ENCODE measurements at places on chromosomes 13 and 19.

DNA sequence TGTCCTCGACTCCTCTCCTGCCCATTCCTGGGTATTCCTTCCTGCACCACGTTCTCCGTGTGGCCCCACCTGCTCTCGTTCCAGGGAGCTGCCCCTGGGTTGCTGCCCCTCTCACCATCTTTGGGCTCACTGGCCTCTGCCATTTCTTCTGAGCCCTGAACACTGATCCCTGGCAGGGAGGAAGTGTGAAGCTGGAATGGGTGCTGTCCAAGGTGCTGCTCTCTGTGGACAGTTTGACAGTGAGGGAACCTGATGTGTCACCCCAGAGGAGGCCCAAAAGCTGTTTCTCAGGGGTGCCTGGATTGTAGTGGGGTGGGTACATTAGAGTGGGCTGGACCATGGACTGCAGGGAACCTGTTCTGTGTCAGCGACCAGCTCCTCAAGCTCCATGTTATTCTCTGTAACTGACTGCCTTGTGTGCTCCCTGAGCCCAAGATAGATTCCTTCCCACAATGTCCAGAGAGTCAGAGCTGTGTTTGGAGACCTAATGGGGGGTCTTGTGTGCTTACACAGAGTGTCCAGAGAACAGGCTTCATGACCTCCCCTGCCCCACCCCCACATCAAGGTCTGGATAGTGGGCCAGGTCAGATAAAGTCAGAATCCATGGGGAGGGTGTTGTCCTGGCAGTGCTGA, 7.2 kb upstream of the CEACAM8 start:
- peak; percentile 59 for DNase-seq

- DNase-seq: no peak
These were observed 153.1 kb downstream of the RGCC start for GRCh38 chr13:41610404-41610803.

DNA sequence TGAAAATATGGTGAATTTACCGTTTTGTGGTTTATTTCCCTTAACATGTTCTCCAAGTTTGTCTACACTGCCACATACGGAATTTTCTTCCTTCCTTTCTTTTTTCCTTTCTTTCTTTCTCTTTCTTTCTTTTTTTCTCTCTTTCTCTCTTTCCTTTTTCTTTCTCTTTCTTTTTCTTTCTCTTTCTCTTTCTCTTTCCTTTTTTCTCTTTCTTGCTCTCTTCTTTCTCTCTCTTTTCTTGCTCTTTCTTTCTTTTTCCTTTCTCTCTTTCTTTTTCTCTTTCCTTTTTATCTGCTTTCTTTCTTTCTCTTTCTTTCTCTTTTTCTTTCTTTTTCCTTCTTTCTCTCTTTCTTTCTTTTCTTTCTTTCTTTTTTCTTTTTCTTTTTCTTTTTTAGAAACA, 1962.3 kb upstream of the PCDH20 start:
- no peak for DNase-seq

- no peak for DNase-seq
These were observed 548.5 kb upstream of the SLC10A2 start for GRCh38 chr13:103614761-103615160.

- no peak for DNase-seq
These were observed 103.8 kb downstream of the LRCH1 start for GRCh38 chr13:46656786-46657185.

GRCh38 chr19:48603001-48603400, 3.5 kb upstream of the SPACA4 start:
- no peak for DNase-seq

- peak; percentile 61 for DNase-seq
These were observed 83.4 kb downstream of the SIPA1L3 start for GRCh38 chr19:37990362-37990761.

GRCh38 chr13:79937771-79938216, 403.1 kb downstream of the SPRY2 start:
- DNase-seq: no peak

- DNase-seq: no peak
These were observed 925.3 kb downstream of the SLITRK6 start for GRCh38 chr13:84873951-84874350.

DNA sequence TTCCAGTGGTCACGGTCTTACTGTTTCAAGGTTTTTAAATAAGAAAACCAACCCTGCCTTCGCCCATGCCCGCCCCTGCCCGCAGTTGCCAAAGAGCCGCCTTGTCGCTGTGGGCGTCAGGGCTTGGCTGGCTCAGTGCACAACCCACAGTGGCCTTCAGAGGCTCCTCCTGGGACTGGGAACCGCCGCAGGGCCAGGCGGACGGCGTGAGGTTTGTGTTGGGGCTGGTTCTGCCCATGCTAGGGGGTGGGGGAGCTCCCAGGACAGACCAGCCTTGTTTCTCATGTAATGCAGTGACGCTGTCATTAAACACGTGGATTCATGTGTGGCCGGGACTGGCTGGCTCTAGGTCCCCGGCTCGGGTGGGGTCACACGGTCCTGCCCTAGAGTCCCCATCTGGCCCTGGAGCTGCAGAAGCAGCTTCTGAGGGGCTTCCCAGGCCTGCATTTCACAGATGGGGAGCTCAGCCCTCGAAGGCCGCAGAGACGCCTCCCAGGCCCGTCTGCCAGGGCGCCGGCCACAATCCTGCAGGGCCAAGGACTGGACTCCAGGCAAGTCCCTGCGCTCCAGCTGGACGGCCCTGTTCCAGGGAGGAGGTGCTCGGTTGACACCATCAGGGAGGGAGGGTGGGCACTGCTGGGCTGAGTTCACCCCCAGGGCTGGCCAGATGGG, 2.4 kb upstream of the TEKTIP1 start:
- DNase-seq: no peak

GRCh38 chr13:51721496-51721895, 82.5 kb downstream of the DHRS12 start:
- no peak for DNase-seq

GRCh38 chr19:51689751-51690453, 3.2 kb upstream of the SPACA6 start:
- no peak for DNase-seq

DNA sequence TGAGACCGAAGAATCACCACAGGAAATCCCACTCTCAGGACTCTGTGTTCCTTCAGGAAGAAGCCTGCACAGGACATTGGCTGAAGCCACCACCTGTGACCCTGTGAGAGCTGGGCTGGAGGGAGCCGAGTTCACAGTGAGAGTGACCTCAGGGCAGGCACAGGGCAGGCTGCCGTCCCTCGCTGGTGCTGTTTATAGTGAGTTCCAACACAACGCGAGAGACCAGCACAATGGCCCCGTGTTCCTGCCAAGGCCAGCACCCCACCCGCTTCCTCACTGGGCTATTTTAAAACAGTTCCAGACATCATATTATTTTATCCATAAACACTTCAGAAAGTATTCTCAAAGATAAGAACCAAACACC, 18.4 kb upstream of the GAS6 start:
- no peak for DNase-seq
